Caco-2 (cell line): ENCODE measurements at places on chromosomes 6 and 20. TPM values are rescaled to one million over a fixed set of nuclear protein-coding genes. Genes with fewer than 3 reads are reported as not detected.
A peak's percentile ranks its signal among the peaks of the same experiment; 100 is the strongest.

VSX1 gene
- not detected in 2 replicates for total RNA-seq

GNRH2 gene
- 0.74 TPM in 1 of 2 replicates, not detected in the other for total RNA-seq

TINAG gene
- not detected in 2 replicates for total RNA-seq

DLK2 gene
- 0.75 and 1.2 TPM in 2 replicates for total RNA-seq

OR12D3 gene
- total RNA-seq, result not detected in 2 replicates

DNA sequence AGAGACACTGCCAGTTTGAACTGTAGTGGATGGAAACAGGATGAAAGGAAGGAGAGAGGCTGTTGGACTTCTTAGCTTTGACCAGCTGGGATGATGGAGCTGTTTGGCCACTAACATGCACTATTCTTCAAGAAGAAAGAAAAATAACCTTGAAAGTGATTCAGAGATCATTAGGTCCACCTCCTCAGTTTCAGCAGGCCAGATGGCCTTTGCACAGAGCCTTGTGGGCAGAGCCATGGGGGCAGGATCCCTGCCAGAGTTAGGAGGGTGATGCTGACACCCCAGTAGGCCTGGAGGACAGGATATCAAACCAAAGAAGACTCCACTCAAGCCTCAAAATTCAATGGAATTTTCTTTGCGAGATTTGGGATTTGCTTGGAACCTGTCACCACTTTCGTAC lies 74.5 kb upstream of the TMEM181 start:
- H3K27me3 ChIP-seq, result no peaks in the 10 kb centered on the region
- no peaks in the 10 kb centered on the region; the same call in 1 of the 2 replicates for H3K36me3 ChIP-seq
- no peaks in the 10 kb centered on the region for H3K4me1 ChIP-seq
- no peak overlapping the region for H3K27ac ChIP-seq
- H3K4me3 ChIP-seq, result no peak overlapping the region
- no peak for DNase-seq

DNA sequence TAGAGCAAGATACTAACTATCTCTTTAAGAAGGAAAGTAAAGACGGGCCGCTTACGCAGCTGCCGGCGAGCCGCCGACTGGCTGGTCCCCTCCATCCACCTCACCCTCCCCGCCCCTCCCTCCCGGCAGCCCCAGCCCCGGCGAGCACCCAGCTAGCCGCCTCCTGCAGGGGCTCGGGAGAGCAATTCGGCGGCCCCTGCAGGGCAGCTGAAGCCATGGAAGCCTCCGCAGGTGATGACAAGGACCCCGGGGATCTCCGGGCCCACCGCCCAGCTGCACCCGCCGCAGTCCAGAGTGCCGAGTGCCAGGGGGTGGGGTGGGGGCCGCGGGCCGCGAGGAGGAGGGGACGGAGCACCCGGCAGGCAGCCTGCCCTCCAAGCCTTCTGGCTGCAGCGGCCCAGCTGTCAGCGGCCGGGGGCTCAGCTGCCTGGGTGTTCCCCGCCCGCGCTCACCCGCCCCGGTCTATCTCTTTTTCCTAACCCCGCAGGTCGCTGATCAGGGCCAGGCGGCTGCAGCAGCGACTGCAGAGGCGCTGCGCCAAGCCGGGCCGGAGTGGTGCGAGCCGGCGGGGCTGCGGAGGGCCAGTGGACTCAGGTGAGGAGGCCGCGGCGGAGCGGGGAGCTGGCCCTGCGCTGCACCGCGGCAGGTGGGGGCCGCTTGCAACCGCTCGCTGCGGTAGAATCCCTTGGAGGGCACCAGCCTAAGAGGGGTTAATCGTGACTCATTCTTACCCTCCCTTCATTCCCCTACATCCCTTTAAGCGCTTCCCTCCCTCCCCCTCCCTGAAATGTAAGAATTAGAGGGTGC lies at the start of gene SNPH:
Gene SNPH (plus strand): TSS at position 128 of the 807 bp plus-strand sequence. CDS start 29,946 bp downstream, outside the sequence.
- no peaks in the 10 kb centered on the region for H3K4me1 ChIP-seq
- H3K4me3 ChIP-seq, result peak within 1 kb of the TSS; percentile 61
- H3K36me3 ChIP-seq, result no peaks in the 10 kb centered on the region
- H3K27ac ChIP-seq, result no peak within 1 kb of the TSS

DNA sequence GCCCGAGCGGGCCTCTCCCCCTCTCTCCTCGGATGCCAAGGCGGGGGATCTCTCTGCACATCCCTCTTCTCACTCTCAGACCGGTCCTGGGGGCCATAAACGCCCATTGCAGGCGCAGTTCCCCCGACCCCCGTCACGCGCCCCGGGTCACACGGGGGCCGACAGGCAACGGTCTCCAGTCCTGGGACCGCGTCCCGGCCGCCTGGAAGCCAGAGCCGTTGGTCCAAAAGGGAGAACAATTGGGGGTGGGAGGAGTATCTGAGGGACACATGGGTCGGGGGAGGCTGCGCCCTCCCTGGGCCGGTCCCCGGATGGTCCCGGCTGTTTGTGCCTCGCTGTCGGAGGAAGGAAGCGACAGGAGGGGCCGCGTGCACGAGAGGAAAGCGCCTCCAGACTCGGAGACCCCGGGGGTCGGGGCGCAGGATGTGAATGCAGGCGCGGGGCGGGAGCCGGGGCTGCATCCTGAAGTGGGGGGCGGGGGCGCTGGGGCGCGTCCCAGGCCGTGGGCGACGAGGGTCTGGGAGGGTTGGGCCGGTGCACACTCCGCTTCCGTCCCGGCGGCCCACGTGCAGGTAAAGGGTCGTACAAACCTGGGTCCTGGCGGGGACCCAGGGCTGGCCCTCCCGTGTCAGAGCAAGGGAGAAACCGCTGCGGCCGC lies 903 bp downstream of the SLC4A11 start:
- no peak for DNase-seq
- H3K27me3 ChIP-seq, result no peaks in the 10 kb centered on the region
- H3K27ac ChIP-seq, result no peak overlapping the region
- H3K36me3 ChIP-seq, result no peaks in the 10 kb centered on the region
- H3K4me1 ChIP-seq, result peaks cover 15% of the 10 kb centered on the region

DNA sequence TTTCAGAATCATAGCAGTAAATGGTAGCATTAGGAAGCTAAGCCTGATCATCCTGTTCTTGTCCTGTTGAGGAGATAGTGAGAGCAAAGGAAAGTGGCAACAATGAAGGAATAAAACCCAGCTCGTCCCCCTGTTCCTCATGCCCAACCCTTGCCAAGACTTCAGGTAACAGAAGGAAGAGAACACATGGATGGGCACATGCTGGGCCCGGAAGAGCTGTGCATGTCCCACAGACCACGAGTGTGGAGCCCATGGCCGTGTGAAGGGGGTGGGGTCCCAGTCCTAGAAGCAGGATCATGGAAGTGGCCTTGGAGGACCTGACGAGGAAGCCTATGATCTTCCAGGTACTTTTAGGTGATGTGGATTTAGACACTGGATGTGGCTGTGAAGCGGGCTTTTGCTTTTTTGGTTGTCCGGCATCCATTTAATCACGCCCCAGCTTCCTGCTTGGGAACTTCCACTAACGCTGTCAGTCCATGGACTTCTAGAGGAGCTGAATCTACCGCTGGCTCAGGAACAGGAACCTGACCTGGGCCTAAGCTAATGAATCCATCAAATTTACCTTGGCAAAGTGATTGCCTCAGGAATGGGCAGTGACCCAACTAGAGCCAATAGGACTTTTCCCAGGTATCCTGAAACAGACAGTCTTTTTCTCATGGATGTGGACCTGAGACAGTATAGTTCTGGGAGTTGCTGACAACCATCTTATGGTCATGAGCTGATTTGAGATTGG lies 79.3 kb upstream of the ARMC2 start:
- H3K4me1 ChIP-seq, result no peaks in the 10 kb centered on the region
- DNase-seq, result no peak

- H3K4me1 ChIP-seq, result 0 out of 2 replicates have a peak, but pooled peaks cover 5% of the 10 kb centered on the region
- no peak overlapping the region for H3K4me3 ChIP-seq
- H3K36me3 ChIP-seq, result no peaks in the 10 kb centered on the region
- no peaks in the 10 kb centered on the region for H3K27me3 ChIP-seq
These were observed 7.7 kb upstream of the BICRAL start for GRCh38 chr6:42774201-42774600.

GRCh38 chr6:3124667-3125066 lies 6.2 kb downstream of the BPHL start:
- H3K4me1 ChIP-seq, result peaks cover 12% of the 10 kb centered on the region
- H3K27ac ChIP-seq, result no peak overlapping the region
- no peaks in the 10 kb centered on the region for H3K36me3 ChIP-seq
- H3K4me3 ChIP-seq, result no peak overlapping the region
- no peak for DNase-seq

DNA sequence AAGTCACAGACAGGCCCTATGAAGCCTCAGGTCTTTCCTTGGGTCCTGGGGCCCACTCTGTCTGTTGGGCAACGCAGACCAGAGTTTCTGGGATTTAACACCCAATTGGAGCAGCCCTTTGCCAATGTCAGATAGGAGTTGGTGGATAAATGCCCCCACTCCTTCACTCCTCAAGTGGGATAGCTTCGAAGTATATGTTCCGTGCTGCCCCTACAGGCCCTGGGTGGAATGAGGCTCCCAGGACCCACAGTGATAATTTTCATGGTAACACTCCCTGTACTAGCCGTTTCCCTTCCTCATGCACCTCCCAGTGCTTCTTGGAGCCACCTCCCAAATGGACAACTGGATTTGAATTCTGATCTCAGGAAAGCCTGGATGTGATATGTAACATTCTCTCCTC lies 145.4 kb downstream of the FOXA2 start:
- no peak overlapping the region for H3K4me3 ChIP-seq
- H3K36me3 ChIP-seq, result no peaks in the 10 kb centered on the region
- no peaks in the 10 kb centered on the region for H3K4me1 ChIP-seq
- DNase-seq, result peak; percentile 15

- no peaks in the 10 kb centered on the region for H3K4me1 ChIP-seq
- DNase-seq, result no peak
- no peak overlapping the region for H3K4me3 ChIP-seq
- H3K27ac ChIP-seq, result no peak overlapping the region
- H3K27me3 ChIP-seq, result no peaks in the 10 kb centered on the region
- H3K36me3 ChIP-seq, result peaks cover 4% of the 10 kb centered on the region; the same call in 1 of the 2 replicates
These were observed 70.4 kb downstream of the TRAM2 start for GRCh38 chr6:52506476-52506875.

DNA sequence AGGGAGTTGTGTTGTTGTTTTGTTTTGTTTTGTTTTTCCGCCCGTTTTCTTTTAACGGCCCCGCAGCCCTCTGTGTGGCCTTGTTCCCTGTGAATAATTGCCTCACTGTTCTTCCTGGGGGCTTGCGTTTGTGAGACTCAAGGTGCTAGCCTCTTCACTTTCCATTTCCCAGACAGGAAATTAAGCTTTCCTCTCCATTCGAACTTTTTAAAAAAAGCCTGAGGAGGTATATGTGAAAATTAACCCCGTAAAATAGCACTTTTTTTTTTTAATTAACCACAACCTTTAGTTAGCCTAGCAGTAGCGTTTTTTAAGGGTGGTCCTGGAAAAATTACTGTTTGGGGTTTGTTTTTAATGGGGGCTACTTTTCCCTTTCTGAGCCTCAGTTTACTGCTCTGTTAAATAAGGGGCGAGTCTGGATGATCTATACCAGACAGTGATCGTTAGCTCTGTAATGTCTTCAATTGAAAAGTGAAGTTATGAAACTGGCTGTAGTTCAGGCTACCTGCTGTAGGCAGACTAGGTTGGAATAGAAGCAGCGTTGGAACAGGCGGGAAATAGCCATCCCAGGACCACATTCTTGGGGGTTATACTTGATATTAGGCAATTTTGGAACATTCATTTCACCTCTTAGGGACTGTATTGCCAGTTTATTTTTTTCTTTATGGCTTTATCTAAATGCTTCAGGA lies 1.7 kb downstream of the STX16 start:
- peak overlapping the region; percentile 91 for H3K27ac ChIP-seq
- peak overlapping the region; percentile 69 for H3K4me3 ChIP-seq
- H3K36me3 ChIP-seq, result no peaks in the 10 kb centered on the region; the same call in 1 of the 2 replicates
- peaks cover 23% of the 10 kb centered on the region for H3K4me1 ChIP-seq
- no peaks in the 10 kb centered on the region for H3K27me3 ChIP-seq

GRCh38 chr6:164148788-164149187 lies 734.3 kb downstream of the QKI start:
- no peaks in the 10 kb centered on the region for H3K4me1 ChIP-seq
- no peak overlapping the region for H3K27ac ChIP-seq
- DNase-seq, result no peak

DNA sequence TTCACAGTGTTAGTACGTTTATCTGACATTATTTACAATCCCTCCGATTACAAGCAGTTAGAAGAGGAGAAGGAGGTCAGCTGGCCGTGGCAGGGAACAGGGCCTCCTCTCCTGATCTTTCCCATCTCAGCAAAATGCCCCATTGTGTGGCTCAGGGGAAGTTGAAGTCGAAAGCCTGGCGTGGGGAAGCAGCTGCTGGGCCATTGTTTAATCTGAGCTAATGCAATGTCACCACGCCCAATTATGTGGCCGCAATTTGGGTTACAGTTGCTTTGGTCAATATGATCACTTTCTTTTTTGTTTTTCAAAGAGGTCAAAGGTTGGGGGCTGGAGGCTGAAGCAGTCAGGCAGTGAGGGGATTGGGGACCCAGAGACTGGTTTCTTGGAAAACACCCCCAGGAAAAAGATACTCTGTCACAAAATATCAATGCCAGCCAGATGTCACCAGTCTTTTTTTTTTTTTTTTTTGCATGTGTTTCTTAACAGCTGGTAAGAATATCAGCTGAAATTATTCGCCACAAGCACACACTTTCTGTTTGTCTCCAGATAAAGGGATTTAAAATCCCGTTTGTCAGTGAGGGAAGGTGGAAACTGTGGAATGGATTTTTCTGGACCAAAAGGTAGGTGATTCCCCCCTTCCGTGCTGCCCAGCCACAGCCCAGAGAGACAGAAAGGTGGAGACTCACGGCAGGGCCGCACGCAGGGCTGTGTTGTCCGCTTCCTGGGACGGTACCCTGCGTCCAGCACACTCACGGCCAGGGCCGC lies 24.6 kb downstream of the DLL1 start:
- no peak for DNase-seq
- H3K27me3 ChIP-seq, result no peaks in the 10 kb centered on the region
- H3K36me3 ChIP-seq, result no peaks in the 10 kb centered on the region

GRCh38 chr6:135274561-135275293 lies 93.6 kb downstream of the MYB start:
- no peak overlapping the region for H3K27ac ChIP-seq
- DNase-seq, result no peak
- H3K4me1 ChIP-seq, result peaks cover 13% of the 10 kb centered on the region
- no peaks in the 10 kb centered on the region for H3K36me3 ChIP-seq

GRCh38 chr6:134826889-134827737 lies 122.8 kb downstream of the ALDH8A1 start:
- H3K4me1 ChIP-seq, result 0 out of 2 replicates have a peak, but pooled peaks cover 6% of the 10 kb centered on the region
- H3K27ac ChIP-seq, result no peak overlapping the region
- H3K4me3 ChIP-seq, result no peak overlapping the region

DNA sequence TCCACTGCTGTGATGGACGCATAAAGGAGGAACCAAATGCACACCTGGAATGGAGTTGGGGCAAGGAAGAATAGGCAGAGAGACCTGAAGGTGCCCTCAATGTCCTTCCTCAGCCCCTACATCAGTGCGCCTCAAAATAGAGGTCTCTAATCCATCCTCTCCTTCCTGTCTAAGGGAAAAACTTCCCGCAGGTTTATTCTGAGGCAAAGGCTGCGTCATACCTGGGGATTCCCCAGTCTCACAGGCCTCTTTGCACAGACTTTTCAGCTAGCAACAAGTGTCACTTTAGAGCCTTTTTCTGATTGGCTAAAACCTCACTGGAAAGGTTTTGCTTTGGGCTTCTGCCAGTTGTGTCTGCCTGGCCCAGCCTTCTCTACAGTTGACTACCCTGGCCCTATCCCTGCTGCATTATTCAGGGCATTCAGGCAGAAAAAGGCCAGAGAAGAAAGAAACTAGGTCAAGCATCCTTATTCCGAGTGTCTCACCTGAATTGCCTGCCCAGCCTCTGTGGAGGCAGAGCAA lies 1.8 kb upstream of the HLA-DQB1 start:
- H3K4me3 ChIP-seq, result no peak overlapping the region
- H3K36me3 ChIP-seq, result no peaks in the 10 kb centered on the region
- H3K27me3 ChIP-seq, result no peaks in the 10 kb centered on the region
- no peak overlapping the region for H3K27ac ChIP-seq
